Adrenal gland (tissue), 19 donors: ENCODE measurements at places on chromosomes 16 and 17. TPM values are rescaled to one million over a fixed set of nuclear protein-coding genes. Genes with fewer than 3 reads are reported as not detected.
A peak's percentile ranks its signal among the peaks of the same experiment; 100 is the strongest.

DNA sequence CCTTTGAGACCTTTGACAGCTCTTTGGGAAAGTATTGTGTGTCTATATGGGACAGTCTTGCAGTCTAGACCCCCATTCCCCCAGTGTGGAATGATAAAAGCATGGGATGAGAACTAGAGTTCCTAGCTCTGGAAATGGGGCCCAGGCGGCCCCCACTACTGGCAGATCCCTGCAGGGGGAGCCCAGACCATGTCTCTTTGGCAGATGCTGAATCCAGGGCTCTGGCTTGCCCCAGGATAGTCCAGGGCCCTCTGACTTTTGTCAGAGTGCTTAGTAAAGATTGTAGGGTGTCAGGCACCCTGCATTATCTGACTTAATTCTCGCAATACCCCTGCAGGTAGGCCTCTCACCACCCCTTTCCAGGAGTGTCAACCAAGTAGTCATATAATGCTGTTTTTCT is 8.3 kb downstream of the ALKBH5 start:
- no peak for DNase-seq
- peaks cover 44% of the 10 kb centered on the region for H3K36me3 ChIP-seq
- H3K27ac ChIP-seq, result peak overlapping the region; percentile 99
- H3K27me3 ChIP-seq, result no peaks in the 10 kb centered on the region
- peaks cover 79% of the 10 kb centered on the region for H3K4me1 ChIP-seq

DNA sequence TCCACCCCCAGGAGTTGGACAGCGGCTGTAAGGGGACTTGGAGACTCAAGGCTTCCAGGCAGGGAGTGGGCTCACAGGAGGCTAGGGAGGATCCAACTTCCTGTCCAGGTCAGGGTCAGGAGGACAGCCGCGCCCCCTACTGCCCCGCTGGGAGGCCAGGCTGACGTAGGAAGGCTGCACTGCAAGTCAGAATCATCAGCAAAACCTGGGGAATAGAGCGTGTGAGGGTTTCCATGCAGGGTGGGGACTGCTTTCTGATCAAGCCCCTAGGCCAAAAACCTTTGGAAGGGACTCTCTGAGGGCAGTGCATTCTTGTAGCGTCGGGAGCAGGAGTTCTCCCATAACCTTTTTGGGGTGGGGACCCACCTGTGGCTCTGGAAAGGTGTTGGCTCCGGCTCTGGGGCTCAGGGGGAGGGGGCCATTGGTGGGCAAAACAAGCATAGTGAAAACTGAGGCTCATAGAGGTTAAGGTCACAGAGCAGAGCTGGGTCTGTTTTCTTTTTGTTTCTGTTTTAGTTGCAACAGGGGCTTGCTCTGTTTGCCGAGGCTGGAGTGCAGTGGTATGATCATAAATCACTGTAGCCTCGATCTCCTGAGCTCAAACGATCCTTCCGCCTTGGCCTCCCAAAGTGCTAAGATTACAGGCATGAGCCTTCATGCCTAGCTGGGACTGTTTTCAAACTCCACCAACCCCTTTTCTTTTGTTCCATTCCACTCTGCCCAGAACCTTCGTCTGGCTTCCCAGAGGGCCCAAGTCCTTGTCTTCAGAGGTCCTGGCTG is 22.1 kb downstream of the RAI1 start:
- H3K36me3 ChIP-seq, result no peaks in the 10 kb centered on the region
- peaks cover 61% of the 10 kb centered on the region for H3K4me1 ChIP-seq
- DNase-seq, result peak; percentile 70
- H3K27me3 ChIP-seq, result no peaks in the 10 kb centered on the region

C16orf96 gene
- 0.53 TPM for total RNA-seq

IRX3 gene
- 10.6 TPM for total RNA-seq

KRTAP1-1 gene
- total RNA-seq, result not detected
